Stimulated activated CD8-positive, alpha-beta memory T cell treated with anti-CD3 and anti-CD28 coated beads, Interleukin-15, amount 100 ng/mL, for 24 hours (primary cell): ENCODE measurements at places on chromosomes 3 and 15.
A peak's percentile ranks its signal among the peaks of the same experiment; 100 is the strongest.

DNA sequence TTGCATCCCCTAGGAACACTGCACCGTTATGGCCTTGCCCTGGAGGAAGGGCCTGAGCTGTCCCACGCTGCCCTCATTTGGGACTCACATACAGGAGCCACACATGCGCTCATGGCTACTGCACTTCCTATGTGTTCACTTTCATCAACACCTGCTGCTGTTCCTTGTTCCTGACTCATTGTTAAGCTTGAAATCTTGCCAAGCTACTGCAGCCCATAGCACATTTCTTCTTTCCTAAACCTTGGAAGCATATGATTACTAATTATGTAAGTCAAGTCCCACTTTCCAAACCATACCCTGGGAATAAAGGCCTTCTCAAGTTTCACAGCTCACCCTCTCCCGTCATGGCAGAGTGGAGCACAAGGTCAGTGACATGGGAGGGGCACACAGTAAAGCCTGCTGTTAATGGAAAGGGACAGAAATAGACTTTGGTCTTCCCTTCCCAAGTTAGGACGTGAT is 307.9 kb downstream of the CLSTN2 start:
- DNase-seq = no peak

- DNase-seq = no peak
These were observed 21.7 kb downstream of the THSD4 start for GRCh38 chr15:71136793-71137518.

DNA sequence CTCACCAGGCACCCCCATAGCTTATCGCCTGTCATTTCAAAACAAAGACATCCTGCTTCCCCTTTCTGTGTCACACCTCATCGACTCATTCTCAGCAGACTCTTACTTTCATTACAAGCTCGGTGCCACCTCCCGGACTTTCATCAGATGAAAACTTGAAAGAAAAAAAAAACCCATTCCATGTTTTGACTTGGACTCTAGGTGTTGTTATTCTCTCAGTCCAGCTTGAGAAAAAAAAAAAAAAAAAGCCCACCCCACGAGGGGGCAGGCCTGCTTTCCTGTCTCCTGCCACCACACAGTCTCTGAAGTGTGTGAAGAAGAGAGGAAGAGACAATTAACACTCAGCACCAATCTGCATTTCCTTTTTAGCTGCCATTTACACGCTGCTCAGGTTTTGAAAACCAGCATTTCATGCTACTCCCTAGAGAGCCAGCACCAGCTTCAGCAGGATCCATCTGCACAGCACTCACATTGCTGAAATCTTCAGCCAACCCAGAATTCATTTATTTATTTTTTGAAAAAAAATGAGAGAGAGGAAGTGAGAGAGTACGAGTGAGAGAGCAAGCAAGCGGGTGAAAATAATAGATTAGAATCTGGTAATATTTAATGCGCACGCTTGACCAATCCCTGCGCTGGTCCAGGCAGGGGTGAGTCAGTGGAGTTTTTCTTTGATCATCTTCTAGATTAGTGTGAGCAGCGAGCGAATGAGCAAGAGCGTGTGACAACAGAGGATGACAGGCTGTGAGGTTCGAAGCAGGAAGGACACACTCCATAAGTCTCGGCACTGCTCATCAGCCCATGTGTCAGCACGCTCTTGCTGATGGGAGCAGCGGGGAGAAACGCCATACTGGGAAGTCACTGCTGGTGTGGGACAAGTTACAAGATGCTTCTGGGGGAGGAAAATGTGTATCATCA is 23.5 kb downstream of the ZNF80 start:
- peak; percentile 40 for DNase-seq

DNA sequence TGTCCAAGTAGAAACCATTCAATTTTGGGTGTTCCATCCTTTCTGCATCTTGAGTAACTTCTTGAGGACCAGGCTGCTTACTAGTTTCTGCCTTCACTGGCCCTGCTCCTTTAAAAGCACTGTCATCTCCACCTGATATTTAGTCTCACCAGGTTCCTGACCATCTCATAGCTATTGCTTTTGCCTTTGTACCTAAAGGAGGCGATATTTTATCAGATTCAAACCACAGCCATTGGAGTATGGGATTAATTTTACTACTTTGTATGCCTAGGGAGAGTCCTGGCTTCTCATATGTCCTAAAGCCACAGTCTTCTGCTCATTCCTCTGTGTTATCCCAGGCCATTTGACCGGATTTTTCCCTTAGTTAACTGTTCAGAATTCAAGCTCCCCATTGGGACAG is 51.8 kb upstream of the RFX7 start:
- DNase-seq = no peak

- no peak for DNase-seq
These were observed 289.5 kb upstream of the RGMA start for GRCh38 chr15:93378558-93378957.

GRCh38 chr3:161050935-161051334 is 54.2 kb downstream of the B3GALNT1 start:
- DNase-seq = no peak

DNA sequence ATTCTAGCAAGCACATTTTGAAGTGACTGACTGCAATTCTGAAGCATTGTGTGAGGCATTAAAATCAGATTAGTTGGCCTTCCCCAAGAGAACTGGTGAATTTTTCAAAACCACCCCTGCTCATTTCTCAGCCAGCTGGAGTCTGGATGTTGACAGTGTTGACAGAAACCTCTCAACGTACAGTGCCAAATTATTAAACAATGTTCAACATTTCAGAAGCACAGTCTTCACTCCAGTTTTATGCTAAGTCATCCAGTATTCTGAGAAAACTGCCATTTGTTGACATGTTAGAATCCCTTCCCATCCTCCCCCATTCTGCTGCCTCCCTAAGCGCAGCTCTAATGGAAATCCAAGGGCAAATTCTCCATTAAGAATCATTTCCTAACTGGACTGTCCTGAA is 369.3 kb upstream of the TRIM42 start:
- DNase-seq = no peak

DNA sequence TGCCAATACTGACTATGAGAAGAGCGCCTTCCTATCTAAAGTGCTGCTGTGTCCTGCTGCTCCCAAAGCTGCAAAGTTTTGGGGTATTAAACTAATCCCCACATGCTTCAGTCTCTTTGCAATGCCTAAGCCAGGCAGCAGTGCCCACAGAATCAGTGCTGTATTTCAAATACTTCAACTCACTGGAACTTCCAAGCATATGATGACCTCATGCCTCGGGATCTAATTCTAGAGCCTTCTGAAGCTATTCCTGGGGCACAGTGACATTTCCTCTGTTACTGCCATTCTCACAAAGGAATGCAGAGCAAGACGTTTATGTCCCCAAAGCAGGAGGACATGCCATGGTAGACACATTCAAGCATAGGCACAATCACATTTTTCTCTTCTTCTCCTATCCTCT is 78.5 kb downstream of the CD200 start:
- DNase-seq = no peak

GRCh38 chr15:92391640-92392039 is 2.0 kb upstream of the ST8SIA2 start:
- DNase-seq = no peak

- no peak for DNase-seq
These were observed 51.4 kb downstream of the NCEH1 start for GRCh38 chr3:172659246-172660002.

- no peak for DNase-seq
These were observed 490.9 kb downstream of the ZBBX start for GRCh38 chr3:166889241-166889640.

GRCh38 chr15:78397382-78397781 is 40.6 kb upstream of the IREB2 start:
- no peak for DNase-seq
